Fibroblast of lung (primary cell): ENCODE measurements at places on chromosomes 4 and X. TPM values are rescaled to one million over a fixed set of nuclear protein-coding genes. Genes with fewer than 3 reads are reported as not detected.
A peak's percentile ranks its signal among the peaks of the same experiment; 100 is the strongest.

GRCh38 chr4:122632396-122633143 is 11.7 kb upstream of the IL21 start:
- no peak overlapping the region for H3K27ac ChIP-seq
- H3K4me3 ChIP-seq: no peak overlapping the region
- DNase-seq: peak; percentile 38
- H3K27me3 ChIP-seq: peaks cover 2% of the 10 kb centered on the region

- H3K4me3 ChIP-seq: no peak overlapping the region
- H3K4me1 ChIP-seq: no peaks in the 10 kb centered on the region
- peaks cover 49% of the 10 kb centered on the region for H3K36me3 ChIP-seq
Observed at GRCh38 chr4:1983053-1983845, 25.5 kb downstream of the NELFA start.

Gene NXT2
- 13.5 and 14.6 TPM in 2 replicates for total RNA-seq

DNA sequence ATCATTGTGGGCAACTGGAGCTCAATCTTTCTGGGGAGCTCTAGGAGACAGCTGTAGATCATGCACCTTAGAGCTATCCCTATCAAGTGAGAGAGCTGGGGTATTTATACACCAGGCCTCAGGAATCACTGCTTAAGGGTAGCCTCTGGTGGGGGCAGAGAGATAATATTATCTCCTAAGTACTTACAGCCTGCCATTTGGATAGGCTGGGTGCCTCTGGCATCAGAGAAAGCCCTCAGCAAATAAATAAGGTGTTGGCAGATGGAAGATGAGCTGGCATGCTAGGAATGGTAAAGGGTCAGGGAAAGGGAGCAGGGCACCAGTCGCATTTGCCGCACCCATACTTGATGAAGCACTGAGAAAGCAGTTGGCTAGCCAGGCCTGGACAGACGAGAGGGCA is 75.9 kb downstream of the HCCS start:
- H3K27ac ChIP-seq: no peak overlapping the region
- no peaks in the 10 kb centered on the region for H3K27me3 ChIP-seq
- H3K36me3 ChIP-seq: no peaks in the 10 kb centered on the region
- H3K4me1 ChIP-seq: no peaks in the 10 kb centered on the region
- no peak for DNase-seq
- no peak overlapping the region for H3K4me3 ChIP-seq

DNA sequence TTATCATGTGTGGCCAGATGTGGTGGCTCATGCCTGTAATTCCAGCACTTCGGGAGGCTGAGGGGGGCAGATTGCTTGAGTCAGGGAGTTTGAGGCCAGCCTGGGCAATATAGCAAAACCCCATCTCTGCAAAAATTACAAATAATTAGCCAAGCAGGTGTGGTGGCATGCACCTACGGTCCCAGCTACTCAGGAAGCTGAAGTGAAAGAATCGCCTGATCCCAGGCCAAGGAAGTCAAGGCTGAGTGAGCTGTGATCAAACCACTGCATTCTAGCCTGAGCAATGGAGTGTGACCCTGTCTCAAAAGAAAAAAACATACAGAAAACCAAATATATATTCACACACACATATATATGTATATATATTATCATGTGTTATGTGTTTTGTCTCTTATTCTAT is 15.0 kb downstream of the APELA start:
- H3K4me3 ChIP-seq: no peak overlapping the region
- no peaks in the 10 kb centered on the region for H3K36me3 ChIP-seq
- no peak overlapping the region for H3K27ac ChIP-seq
- H3K27me3 ChIP-seq: no peaks in the 10 kb centered on the region

DNA sequence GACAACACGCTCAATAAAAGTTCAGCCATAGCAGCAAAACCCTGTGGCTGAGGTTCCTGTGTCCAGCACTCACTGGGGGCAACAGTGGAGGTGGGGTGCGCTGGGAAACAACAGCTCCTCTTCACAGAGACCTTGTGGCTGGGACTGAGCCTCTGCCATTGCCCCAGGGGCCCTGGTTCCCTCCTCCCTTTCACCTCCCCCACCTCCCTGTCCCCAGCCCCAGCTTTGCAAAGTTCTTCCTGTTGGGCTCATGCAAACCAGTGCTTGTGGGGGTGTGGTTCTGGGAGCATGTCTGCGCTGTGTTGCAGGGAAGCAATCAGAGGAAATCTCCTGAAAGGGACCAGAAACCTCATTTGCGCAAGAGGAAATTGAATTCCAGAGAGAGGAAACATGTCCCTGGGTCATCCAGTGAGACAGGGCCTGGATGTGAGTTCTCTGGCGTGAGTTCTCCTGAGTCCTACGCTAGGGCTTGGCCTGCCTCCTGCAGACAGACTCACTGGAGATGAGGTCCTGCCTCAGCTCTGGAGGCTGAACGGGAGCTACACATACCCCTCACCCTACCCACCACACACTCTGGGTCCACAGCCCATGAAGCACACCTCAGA is 7.4 kb downstream of the FATE1 start:
- H3K27ac ChIP-seq: no peak overlapping the region
- no peaks in the 10 kb centered on the region for H3K36me3 ChIP-seq
- H3K4me3 ChIP-seq: no peak overlapping the region
- H3K4me1 ChIP-seq: no peaks in the 10 kb centered on the region

DNA sequence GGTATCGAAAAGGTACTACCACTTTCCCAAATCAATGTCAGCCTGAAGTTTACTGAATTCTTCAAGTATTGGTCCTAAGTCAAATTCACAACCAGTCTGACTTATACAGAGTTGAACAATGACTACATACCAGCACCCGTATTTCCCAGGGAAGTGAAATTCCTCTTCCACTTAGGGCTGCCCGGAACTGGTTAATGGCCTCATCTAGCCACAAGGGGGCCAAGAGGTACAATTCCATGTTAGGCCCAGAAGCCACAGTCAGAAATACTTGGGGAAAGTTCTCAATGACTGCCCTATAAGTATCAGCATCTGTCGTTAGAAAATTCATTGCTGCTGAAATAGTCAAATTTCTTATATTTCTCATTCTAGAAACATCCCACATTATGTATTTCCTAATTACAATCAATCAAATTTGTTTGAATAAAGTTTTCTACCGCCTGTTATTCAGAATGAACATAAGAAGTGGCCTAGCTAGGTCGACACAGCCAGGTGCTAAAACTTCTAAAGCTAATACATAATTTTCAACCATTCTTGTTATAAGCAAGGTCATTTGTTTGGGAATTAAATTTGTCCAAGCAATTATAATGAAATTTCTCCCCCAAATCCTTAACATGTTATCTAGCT is 5.6 kb upstream of the PCDH7 start:
- no peak overlapping the region for H3K27ac ChIP-seq
- no peaks in the 10 kb centered on the region for H3K27me3 ChIP-seq
- peak; percentile 62 for DNase-seq
- no peaks in the 10 kb centered on the region for H3K36me3 ChIP-seq
- no peak overlapping the region for H3K4me3 ChIP-seq
- H3K4me1 ChIP-seq: no peaks in the 10 kb centered on the region

Gene CHIC2
- total RNA-seq: 48.8 and 52.0 TPM in 2 replicates

GRCh38 chrX:72101597-72102037 is 30.1 kb downstream of the RTL5 start:
- no peak overlapping the region for H3K4me3 ChIP-seq
- no peak overlapping the region for H3K27ac ChIP-seq
- DNase-seq: no peak
- no peaks in the 10 kb centered on the region for H3K36me3 ChIP-seq
- no peaks in the 10 kb centered on the region for H3K4me1 ChIP-seq

DNA sequence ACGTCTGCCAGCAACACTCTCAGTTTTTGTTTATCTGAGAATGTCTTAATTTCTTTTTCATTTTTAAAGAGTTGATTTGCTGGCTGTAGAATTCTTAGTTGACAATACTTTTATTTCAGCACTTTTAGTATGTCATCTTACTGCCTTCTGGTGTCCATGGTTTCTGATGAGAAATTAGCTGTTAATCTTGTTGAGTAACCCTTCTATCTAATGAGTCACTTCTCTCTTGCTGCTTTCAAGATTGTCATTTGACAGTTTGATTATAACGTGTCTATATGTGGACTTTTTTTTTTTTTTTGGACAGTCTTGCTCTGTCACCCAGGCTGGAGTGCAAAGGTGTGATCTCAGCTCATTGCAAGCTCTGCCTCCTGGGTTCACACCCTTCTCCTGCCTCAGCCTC is 24.0 kb upstream of the TMEM255A start:
- H3K4me3 ChIP-seq: no peak overlapping the region
- no peak for DNase-seq
- H3K27ac ChIP-seq: no peak overlapping the region
- H3K36me3 ChIP-seq: no peaks in the 10 kb centered on the region
- no peaks in the 10 kb centered on the region for H3K4me1 ChIP-seq

- DNase-seq: no peak
- no peaks in the 10 kb centered on the region for H3K36me3 ChIP-seq
- H3K4me3 ChIP-seq: no peak overlapping the region
- H3K27ac ChIP-seq: no peak overlapping the region
- H3K27me3 ChIP-seq: no peaks in the 10 kb centered on the region
- H3K4me1 ChIP-seq: no peaks in the 10 kb centered on the region
Observed at GRCh38 chr4:114312338-114312737, 286.3 kb upstream of the UGT8 start.

- H3K27ac ChIP-seq: no peak overlapping the region
- DNase-seq: peak; percentile 1
- H3K27me3 ChIP-seq: no peaks in the 10 kb centered on the region
Observed at GRCh38 chr4:83716874-83717273, 181.0 kb downstream of the GPAT3 start.

DNA sequence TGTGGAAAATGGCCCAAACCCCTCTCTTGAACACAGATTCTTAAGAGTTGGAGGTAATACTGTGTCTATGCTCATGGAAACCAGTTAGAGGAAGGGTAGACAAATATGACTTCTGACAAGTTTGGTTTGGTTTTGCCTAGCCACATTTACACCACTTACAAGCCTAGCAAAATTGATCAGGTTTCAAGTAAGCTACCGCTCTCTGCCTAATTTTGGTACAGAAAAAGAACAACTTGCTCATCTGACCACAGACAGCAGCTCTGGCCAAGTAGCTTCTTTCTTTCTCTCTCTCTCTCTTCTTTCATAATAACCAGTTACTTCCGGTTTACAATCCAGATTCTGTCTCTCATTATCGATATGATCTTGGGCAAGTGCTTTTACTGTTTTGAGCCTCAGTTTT is 260.0 kb downstream of the GLUD2 start:
- H3K27ac ChIP-seq: no peak overlapping the region
- no peak overlapping the region for H3K4me3 ChIP-seq
- H3K36me3 ChIP-seq: no peaks in the 10 kb centered on the region
- no peaks in the 10 kb centered on the region for H3K4me1 ChIP-seq
- H3K27me3 ChIP-seq: no peaks in the 10 kb centered on the region
- peak; percentile 35 for DNase-seq

GRCh38 chr4:76420762-76421581 is at the start of gene CCDC158:
Gene CCDC158 (minus strand): TSS chr4:76421141. CDS start chr4:76403207, 17,934 bp downstream.
- H3K27me3 ChIP-seq: peaks cover 4% of the 10 kb centered on the region
- peak; percentile 36 for DNase-seq
- H3K4me3 ChIP-seq: peak within 1 kb of the TSS; percentile 35
- no peaks in the 10 kb centered on the region for H3K36me3 ChIP-seq

DNA sequence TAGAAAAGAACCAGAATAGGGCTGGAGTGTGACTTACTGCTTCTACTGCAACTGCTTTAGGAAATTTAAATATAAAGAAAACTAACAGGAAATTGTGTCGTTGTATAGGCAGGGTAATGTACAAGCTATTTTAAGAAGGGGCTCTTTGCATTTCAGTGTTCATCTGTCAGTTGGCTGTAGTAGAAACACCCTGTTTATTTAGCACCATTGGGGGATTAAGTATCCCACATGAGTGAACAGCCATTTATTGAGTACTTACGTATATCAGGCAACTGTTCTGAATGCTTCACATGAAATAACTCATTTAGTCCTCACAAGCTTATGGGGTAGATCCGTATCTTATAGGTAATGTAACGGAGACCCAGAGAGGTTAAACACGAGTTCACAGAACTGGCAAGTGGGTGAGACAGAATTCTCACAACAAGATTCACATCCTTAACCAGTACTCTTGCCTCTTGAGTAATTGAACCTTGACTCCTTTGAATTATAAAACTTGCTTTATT is 23.9 kb downstream of the STIM2 start:
- H3K27me3 ChIP-seq: no peaks in the 10 kb centered on the region
- no peak overlapping the region for H3K27ac ChIP-seq
- DNase-seq: no peak
- H3K4me1 ChIP-seq: no peaks in the 10 kb centered on the region
- H3K36me3 ChIP-seq: no peaks in the 10 kb centered on the region
- no peak overlapping the region for H3K4me3 ChIP-seq

- H3K36me3 ChIP-seq: no peaks in the 10 kb centered on the region
- H3K4me3 ChIP-seq: no peak overlapping the region
- peaks cover 2% of the 10 kb centered on the region for H3K4me1 ChIP-seq
- H3K27ac ChIP-seq: no peak overlapping the region
- H3K27me3 ChIP-seq: no peaks in the 10 kb centered on the region
Observed at GRCh38 chr4:151204925-151205524, 71.9 kb upstream of the PRSS48 start.

- no peak overlapping the region for H3K27ac ChIP-seq
- H3K36me3 ChIP-seq: no peaks in the 10 kb centered on the region
- peaks cover 5% of the 10 kb centered on the region for H3K4me1 ChIP-seq
- H3K27me3 ChIP-seq: no peaks in the 10 kb centered on the region
- DNase-seq: no peak
- no peak overlapping the region for H3K4me3 ChIP-seq
Observed at GRCh38 chr4:121709766-121710405, 13.1 kb upstream of the ANXA5 start.

DNA sequence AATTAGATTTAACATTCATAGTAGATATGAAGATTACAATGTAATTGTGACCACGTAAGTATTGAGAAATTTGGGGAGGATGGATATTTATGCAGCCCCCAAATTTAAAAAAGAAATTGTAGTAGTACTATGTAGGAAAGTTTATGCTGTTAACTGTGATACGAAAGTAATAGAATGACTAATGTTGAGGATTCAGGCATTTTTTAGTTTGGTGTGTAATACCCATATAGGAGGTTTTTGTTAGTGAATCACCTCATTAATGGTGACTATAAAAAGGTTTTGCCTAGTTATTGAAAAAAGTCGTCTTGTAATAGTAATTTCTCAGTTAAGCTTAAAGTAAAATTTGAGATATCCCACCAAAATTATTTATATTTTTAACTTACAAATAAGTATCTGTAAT is 67.2 kb downstream of the SMARCAD1 start:
- no peaks in the 10 kb centered on the region for H3K4me1 ChIP-seq
- peak; percentile 14 for DNase-seq
- H3K27ac ChIP-seq: no peak overlapping the region

- H3K27ac ChIP-seq: no peak overlapping the region
- no peaks in the 10 kb centered on the region for H3K4me1 ChIP-seq
- no peak overlapping the region for H3K4me3 ChIP-seq
- DNase-seq: no peak
- peaks cover 40% of the 10 kb centered on the region for H3K27me3 ChIP-seq
- no peaks in the 10 kb centered on the region for H3K36me3 ChIP-seq
Observed at GRCh38 chr4:173506597-173507211, 23.3 kb downstream of the HAND2 start.

Gene ARSD
- total RNA-seq: 14.1 and 30.7 TPM in 2 replicates

Gene CLIC2
- total RNA-seq: 6.7 and 11.7 TPM in 2 replicates

GRCh38 chr4:48153791-48154550 is 19.9 kb upstream of the TXK start:
- H3K4me3 ChIP-seq: no peak overlapping the region
- no peak overlapping the region for H3K27ac ChIP-seq
- DNase-seq: no peak
- no peaks in the 10 kb centered on the region for H3K4me1 ChIP-seq
- H3K27me3 ChIP-seq: no peaks in the 10 kb centered on the region
- H3K36me3 ChIP-seq: no peaks in the 10 kb centered on the region
